ENCODE measurements at places on chromosomes 3 and 15. TPM values are rescaled to one million over a fixed set of nuclear protein-coding genes. Genes with fewer than 3 reads are reported as not detected.

DNA sequence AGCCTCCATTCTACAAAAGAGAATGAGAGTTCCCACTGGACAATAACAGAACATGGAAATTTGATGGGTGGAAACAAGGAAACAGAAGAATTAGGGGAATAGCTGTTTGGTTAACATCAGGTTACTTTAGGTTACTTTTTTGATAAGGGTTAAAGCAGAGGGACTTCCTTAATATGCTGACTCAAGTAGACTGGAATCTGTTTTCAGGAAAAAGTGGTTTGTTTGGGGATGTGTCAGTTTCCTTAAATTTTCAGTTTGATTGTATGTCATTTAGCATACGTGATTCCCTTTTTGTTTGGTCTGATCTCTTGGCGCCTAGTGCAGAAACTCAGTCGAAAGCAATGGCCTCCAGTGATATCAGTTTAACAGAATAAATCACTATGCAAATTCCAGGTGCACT, 411.8 kb upstream of the GRM7 start:
- DNase-seq: no peak

DNA sequence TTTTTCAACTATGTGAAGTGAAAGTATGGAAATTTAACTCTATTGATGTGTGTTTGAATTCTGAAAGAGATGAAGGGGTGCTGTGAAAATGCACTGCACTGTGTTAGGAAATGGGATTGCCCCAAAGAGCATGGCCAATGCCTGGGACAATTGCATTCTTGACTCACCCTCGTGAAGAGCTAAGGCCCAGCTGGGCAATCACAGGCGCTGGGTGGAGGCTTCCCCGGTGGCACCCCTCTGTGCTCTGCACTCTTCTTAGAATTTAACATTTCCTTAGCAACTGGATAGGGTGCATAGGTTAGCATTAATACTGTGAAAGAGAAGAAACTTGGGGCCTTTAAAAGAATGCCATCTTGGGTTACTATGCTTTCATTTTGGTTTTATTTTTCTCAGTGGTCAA, 179.9 kb upstream of the GOLIM4 start:
- DNase-seq: no peak

GRCh38 chr15:26887926-26888666, 21.2 kb downstream of the GABRA5 start:
- no peak for DNase-seq

The GOLGA8N gene
- 1.4 TPM for total RNA-seq

- no peak for DNase-seq
Observed at GRCh38 chr3:16801698-16802097, 83.1 kb upstream of the PLCL2 start.

The CLDN16 gene
- total RNA-seq: not detected

DNA sequence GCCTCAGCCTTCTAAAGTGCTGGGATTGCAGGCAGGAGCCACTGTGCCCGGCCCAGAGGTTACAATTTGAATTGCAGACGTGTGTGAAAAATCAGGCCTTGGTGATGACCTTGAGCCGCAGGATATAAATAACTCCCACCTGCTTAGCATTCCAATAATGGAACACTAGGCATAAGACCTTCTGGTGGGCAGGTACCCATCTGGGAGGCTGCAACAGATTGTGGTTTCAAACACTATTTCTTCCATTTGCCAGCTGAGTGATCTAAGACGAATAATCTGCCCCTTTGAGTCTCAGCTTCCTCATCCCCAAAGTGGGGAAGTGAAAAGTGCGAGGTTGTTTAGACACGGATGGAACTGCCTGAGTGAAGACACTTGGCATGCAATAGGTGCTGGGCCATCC, 47.7 kb upstream of the HERC1 start:
- DNase-seq: no peak

GRCh38 chr3:142152384-142152783, 3.0 kb upstream of the TFDP2 start:
- peak; percentile 6 for DNase-seq
